ENCODE measurements at places on chromosomes 4 and X.

DNA sequence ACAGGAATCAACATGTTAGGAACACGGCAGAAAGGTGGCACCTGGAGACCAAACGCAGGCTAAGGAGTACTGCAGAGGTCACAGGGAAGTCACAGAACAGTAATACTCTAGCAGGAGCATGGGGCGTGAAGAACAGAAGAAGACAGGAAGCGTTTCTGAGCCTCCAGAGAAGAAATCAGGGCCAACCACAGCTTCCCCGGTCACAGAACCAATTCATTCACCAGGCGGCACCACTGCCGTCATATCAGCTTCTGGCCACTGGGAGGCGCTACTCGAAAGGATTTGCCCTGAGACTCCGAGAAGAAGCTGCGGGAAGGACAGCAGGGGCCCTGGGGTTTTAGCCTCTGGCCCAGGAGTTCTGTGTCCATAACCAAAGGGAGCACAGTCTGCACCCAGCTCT lies 78.0 kb upstream of the DRD5 start:
- no peaks in the 10 kb centered on the region for H3K4me1 ChIP-seq
- no peak overlapping the region for H3K27ac ChIP-seq
- H3K36me3 ChIP-seq, result no peaks in the 10 kb centered on the region
- peak; percentile 32 for DNase-seq
- H3K4me3 ChIP-seq, result no peak overlapping the region

DNA sequence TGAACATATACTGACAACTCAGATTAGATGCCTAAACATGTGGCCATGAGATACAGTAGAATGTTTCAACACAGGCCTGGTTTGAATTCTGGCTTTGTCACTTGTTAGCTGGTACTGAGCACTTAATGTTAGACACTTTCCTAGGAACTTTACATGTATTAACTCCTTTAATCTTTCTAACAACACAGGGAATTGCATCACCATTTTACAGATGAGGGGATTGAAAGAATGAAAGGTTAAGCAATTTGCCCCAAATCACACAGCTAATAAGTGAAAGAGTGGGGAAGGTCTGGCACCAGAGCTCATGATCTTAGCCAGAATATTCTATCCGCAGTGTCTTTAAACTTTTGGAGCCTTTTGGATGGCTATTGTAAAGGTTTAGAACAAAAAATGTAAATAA lies 95.9 kb downstream of the NYX start:
- no peak overlapping the region for H3K4me3 ChIP-seq
- H3K27ac ChIP-seq, result no peak overlapping the region
- DNase-seq, result no peak
- no peaks in the 10 kb centered on the region for H3K36me3 ChIP-seq
- no peaks in the 10 kb centered on the region for H3K4me1 ChIP-seq
- no peaks in the 10 kb centered on the region for H3K27me3 ChIP-seq

GRCh38 chr4:12146339-12146738 lies 717.6 kb upstream of the HS3ST1 start:
- H3K4me3 ChIP-seq, result no peak overlapping the region
- H3K4me1 ChIP-seq, result no peaks in the 10 kb centered on the region
- no peaks in the 10 kb centered on the region for H3K36me3 ChIP-seq
- H3K27ac ChIP-seq, result no peak overlapping the region
- DNase-seq, result no peak

DNA sequence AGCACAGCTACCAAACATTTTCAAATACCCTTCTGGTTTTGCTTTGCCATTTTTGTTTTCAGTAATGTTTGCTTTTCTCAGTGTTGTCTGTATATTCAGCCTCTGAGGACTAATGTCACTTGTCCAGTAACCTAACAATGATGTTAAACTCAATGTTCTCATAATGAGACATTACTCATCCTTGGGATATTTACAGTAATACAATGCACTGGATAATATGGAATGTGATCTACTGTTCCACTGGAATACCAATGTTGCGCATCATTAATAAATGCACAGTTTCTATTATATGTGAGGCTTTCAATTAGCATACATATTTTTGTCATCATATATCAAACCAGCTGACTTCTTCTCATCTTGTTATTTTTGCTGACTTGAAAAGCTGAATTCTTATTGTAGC lies 259.1 kb downstream of the SH2D1A start:
- no peaks in the 10 kb centered on the region for H3K36me3 ChIP-seq
- H3K4me1 ChIP-seq, result no peaks in the 10 kb centered on the region
- H3K27ac ChIP-seq, result no peak overlapping the region
- no peak for DNase-seq
- H3K4me3 ChIP-seq, result no peak overlapping the region
- H3K27me3 ChIP-seq, result no peaks in the 10 kb centered on the region

GRCh38 chr4:15078682-15079642 lies 76.7 kb downstream of the CPEB2 start:
- DNase-seq, result no peak
- H3K27me3 ChIP-seq, result no peaks in the 10 kb centered on the region
- H3K36me3 ChIP-seq, result no peaks in the 10 kb centered on the region
- no peaks in the 10 kb centered on the region for H3K4me1 ChIP-seq

DNA sequence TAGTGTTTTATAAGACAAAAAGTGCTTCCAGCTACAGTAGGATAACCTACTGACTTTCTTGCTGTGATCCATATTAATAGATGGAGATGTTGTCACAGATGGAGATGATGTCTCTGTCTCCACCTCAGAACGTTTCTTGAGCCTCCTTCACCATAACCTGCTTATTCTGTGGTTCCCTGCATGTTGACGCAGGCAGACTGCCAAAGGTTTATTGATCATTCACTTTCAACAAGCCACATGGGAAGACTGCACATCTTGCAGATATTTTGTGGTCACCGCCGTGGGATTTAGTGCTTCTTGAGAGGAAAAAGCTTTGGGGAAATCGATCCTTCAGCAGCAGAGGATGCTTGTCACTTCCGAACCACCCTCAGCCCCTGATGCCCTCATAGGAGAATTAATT lies 943.0 kb upstream of the PRKX start:
- H3K36me3 ChIP-seq, result no peaks in the 10 kb centered on the region
- no peak for DNase-seq
- H3K4me3 ChIP-seq, result no peak overlapping the region
- no peaks in the 10 kb centered on the region for H3K27me3 ChIP-seq

GRCh38 chr4:17475481-17475880 lies 36.4 kb downstream of the QDPR start:
- DNase-seq, result no peak
- no peak overlapping the region for H3K27ac ChIP-seq
- H3K4me1 ChIP-seq, result no peaks in the 10 kb centered on the region
- no peaks in the 10 kb centered on the region for H3K27me3 ChIP-seq
- H3K36me3 ChIP-seq, result no peaks in the 10 kb centered on the region
- no peak overlapping the region for H3K4me3 ChIP-seq

DNA sequence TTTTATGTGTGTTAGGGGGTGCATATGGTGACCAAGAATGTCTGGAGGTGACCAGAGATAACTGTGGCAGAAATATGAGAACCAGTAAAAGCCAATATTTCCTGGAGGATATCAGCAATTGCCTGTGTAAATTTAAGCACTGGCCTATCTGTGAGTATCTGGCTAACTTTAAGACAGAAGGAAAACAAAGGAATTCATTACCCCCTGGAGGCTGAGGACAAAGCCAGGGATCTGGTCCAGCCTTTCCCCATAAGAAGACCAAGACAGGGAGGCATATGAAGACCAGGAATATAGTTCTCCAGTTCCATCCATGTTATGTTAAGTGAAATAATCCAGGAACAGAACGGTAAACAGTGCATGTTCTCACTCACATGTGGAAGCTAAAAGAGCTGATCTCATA lies 49.2 kb downstream of the MFAP3L start:
- no peak overlapping the region for H3K27ac ChIP-seq
- H3K27me3 ChIP-seq, result no peaks in the 10 kb centered on the region
- DNase-seq, result no peak
- H3K4me1 ChIP-seq, result no peaks in the 10 kb centered on the region
- no peak overlapping the region for H3K4me3 ChIP-seq

DNA sequence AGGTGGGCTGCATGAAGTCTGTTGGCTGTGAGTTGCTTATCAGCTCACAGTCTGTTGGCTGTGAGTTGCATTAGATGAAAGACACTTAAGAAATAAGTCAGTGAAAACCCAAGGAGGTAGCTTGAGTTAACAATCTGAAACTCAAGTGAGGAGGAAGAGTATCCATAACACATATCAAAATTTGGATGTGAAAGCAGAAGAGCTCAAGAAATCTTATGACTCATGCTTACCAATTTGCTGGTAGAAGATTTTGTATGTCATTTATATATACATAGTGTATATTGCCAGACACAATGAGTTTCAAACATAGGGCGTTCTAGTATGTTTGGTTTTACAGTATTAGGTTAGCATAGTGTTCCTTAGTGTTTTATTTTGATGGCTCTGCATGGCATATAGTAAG lies 107.4 kb downstream of the DDIT4L start:
- H3K27me3 ChIP-seq, result no peaks in the 10 kb centered on the region
- H3K4me1 ChIP-seq, result no peaks in the 10 kb centered on the region
- no peaks in the 10 kb centered on the region for H3K36me3 ChIP-seq
- no peak overlapping the region for H3K4me3 ChIP-seq
- no peak overlapping the region for H3K27ac ChIP-seq

DNA sequence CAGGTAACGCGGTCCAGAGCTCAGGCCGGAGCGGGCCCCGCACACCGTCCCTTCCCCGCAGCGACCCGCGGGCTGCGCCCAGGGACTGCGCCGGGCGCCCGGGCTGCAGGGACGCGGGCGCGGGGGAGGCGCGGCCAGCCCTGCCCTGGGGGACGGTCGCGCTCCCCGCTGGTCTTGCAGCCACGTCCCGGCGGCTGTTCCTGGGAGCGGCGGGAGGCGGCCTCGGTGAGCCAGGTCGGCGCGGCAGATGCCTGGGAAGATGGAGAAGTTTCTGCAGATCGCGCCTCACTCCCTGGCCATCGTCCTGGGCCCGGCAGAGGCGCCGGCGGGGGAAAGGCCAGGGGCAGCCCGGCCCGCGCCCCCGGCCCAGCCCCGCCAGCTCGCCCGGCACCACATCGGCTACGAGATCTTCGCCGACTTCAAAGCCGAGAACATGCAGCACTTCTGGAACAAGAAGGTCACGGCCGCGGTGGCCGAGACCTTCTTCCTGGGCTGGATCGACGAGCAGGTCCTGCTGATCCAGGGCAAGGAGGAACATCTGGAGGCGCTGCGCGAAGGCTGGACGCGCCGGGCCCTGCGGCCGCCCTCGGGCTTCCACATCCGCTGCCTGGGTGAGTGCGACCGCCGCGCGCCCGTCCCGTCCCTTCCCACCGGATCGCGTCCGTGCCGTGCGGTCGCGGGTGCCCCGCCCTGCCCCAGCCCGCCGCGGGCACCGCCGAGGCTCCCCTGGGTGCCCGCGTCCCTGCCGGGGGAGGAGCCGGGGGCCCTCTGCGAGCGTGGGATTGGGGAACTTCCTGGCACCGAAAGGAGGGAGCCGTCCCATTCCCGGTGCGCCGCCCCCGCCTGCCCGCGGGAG lies 107.4 kb upstream of the STOX2 start:
- no peak for DNase-seq
- H3K4me1 ChIP-seq, result peaks cover 3% of the 10 kb centered on the region
- H3K27ac ChIP-seq, result no peak overlapping the region
- no peaks in the 10 kb centered on the region for H3K36me3 ChIP-seq

GRCh38 chr4:140037353-140038030 lies 116.5 kb downstream of the MAML3 start:
- H3K4me3 ChIP-seq, result no peak overlapping the region
- H3K4me1 ChIP-seq, result no peaks in the 10 kb centered on the region
- DNase-seq, result no peak
- H3K36me3 ChIP-seq, result no peaks in the 10 kb centered on the region
- no peaks in the 10 kb centered on the region for H3K27me3 ChIP-seq

GRCh38 chrX:50107470-50107869 lies 93.3 kb downstream of the AKAP4 start:
- H3K4me1 ChIP-seq, result no peaks in the 10 kb centered on the region
- H3K4me3 ChIP-seq, result no peak overlapping the region
- no peaks in the 10 kb centered on the region for H3K36me3 ChIP-seq
- H3K27ac ChIP-seq, result no peak overlapping the region
- H3K27me3 ChIP-seq, result no peaks in the 10 kb centered on the region

DNA sequence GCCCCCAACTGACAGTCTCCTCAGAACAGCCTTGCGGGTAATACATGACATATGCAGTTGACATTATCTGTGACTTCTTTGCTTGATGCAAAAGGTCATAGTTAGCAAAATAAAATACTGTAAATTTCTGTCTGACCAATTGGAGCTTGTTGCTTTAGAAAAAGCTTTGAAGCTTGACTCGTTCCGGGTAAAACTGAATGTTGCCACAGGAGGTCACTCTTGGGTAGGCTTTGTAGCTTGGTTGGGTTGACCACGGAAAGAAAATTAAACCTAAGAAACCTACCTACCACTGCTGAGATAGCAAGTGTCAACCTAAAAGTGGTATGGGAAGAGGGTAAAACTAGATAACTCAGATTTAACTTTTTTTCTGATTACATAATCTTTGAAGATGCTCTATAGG lies 23.2 kb downstream of the PRPS2 start:
- no peaks in the 10 kb centered on the region for H3K27me3 ChIP-seq
- H3K36me3 ChIP-seq, result no peaks in the 10 kb centered on the region
- no peaks in the 10 kb centered on the region for H3K4me1 ChIP-seq
- DNase-seq, result no peak

DNA sequence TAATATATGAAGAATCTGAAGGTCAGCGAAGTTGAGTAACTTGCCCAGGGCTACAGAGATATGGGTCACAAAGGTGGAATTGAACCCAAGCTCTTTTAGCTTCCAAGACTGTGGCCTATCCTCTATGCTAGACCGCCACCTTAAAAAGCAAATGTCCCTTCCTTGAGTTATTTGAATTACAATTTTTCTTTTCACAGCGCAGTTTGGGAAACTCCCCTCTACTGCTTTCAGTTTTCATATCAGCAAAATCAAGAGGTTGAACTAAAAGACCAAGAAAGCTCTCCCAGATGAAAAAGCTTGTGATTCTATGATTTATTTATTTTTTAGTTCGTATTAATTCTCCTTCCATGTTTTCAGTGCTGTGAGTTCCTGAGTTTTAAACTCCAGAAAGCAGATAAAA lies 174.5 kb upstream of the C1QTNF7 start:
- H3K27ac ChIP-seq, result no peak overlapping the region
- no peak overlapping the region for H3K4me3 ChIP-seq
- H3K36me3 ChIP-seq, result no peaks in the 10 kb centered on the region
- no peaks in the 10 kb centered on the region for H3K27me3 ChIP-seq
- no peaks in the 10 kb centered on the region for H3K4me1 ChIP-seq

DNA sequence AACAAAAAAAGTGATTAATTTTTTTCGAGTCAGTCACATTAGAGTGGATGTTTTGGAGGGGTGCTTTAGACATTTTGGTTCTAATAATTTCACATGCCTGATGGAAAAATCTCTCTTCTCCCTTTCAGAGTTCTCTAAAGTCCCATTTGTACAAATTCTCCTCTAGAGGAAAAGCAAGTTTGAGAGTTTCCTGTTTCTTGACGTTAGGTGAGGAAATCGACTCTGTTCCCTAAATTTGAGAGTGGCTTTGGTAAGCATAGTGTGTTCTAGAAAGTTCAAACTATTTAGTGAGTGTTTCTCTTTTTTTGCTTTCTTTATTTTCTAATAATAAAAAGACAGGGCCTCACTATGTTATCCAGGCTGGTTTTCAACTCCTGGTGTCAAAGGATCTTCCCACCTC lies 1.6 kb upstream of the ATP6AP2 start:
- H3K27ac ChIP-seq, result no peak overlapping the region
- H3K4me1 ChIP-seq, result peaks cover 7% of the 10 kb centered on the region
- DNase-seq, result no peak
- no peaks in the 10 kb centered on the region for H3K36me3 ChIP-seq
- H3K27me3 ChIP-seq, result no peaks in the 10 kb centered on the region

- no peaks in the 10 kb centered on the region for H3K27me3 ChIP-seq
- no peaks in the 10 kb centered on the region for H3K36me3 ChIP-seq
- H3K27ac ChIP-seq, result no peak overlapping the region
- no peaks in the 10 kb centered on the region for H3K4me1 ChIP-seq
- H3K4me3 ChIP-seq, result no peak overlapping the region
These were observed 67.0 kb downstream of the EFNB1 start for GRCh38 chrX:68895778-68896177.

All from effector memory CD4-positive, alpha-beta T cell (primary cell).